ENCODE measurements at places on chromosomes 3 and 15.

DNA sequence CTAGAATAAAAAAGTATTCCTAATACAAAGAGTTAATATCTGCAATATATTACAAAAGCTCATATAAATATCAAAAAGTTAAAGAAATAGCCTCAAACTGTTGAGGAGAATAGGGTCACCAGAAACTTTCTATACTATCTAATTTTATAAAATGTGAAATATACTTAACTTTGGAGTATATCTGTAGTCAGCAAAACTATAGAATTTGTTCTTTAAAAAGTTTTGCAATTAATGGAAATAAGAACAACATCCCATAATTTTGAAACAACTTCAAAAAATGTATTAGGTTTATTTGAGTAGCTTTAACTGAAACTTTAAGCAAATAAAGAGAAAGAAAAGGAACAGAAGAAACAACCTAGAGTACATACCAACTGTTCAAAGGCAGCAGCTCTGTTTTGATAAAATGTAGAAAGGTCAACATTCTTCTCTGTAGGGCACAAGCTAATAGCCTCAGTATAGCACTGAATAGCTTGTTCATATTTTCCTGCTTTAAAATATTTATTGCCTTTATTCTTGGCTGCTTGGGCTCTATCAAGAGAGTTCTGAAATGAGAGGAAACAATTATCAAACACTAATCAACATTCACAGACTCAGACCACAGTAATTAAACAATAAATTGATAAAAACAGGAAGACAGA is 14.3 kb downstream of the TOMM70 start:
- DNase-seq, result no peak

- no peak for DNase-seq
Observed at GRCh38 chr3:178392511-178392926, 143.7 kb upstream of the KCNMB2 start.

- DNase-seq, result no peak
Observed at GRCh38 chr15:31447931-31448634, 121.4 kb downstream of the KLF13 start.

DNA sequence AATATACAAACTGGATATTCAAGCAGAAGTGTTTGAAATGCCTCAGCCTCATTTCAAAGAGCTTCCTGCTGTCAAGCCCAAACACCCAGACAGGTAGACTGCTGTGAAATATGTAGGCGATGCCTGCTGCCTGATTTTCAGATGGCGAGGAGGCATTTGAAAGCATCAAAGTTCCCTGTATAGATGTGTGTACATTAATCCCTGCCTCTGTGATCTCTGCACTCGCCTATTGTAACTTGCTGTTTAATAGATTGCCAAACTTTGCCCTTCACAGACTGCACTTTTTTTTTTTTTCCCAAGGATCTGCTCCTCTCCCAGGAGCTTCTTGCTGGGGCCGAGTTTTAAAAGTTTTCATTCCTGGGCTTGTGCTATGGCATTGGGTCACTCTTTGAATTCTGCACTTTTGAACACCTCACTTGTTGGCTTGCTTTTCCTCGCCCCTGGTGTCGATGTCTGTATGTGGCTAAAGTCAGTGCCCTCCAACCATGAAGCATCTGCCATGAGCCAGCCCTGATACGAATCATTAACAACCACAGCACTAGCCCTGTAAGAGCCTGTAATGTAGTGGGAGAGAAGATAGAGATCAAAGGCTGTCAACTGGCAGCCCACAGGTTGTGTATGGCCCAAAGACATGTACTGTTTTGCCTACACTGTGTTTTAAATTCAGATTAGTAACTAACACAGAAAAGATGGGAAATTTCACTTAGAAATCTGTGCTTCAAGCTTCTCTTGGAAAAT is 287.6 kb upstream of the ICE2 start:
- DNase-seq, result no peak

DNA sequence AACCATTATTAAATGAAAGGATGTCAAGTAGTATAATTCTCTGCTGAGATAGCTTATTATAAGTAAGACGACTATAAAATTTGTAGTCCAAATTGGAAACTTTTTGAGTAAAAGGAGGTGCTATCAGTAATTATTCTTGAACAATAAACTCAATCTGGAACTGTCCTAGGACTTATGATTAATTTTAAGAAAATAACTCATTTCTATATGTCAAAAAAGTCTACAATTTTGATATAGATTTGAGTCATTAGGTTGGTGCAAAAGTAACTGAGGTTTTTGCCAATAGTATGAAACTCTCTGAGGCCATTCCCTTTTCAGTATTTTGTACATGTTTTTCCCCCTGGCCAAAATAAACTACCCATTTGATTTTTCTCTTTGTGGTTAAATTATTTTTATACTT is 41.0 kb downstream of the LEKR1 start:
- no peak for DNase-seq
